ENCODE measurements at places on chromosomes 7 and 10.

DNA sequence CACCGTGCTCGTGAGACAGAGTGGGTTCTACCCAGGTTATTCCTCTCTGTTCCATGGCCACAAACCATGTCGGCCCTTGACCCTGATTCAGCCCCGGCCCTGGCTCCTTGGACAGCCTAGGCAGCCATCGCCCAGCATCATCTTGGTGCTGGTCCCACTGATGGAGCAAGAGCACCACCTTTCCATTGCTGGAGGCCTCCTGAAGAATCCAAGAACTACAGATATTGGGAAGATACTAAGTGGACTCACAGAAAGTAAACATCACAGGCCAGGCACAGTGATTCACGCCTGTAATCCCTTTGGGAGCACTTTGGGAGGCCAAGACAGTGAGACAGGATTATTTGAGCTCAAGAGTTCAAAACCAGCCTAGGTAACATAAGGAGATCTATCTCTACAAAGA is 125.1 kb downstream of the NT5C2 start:
- DNase-seq, result no peak

DNA sequence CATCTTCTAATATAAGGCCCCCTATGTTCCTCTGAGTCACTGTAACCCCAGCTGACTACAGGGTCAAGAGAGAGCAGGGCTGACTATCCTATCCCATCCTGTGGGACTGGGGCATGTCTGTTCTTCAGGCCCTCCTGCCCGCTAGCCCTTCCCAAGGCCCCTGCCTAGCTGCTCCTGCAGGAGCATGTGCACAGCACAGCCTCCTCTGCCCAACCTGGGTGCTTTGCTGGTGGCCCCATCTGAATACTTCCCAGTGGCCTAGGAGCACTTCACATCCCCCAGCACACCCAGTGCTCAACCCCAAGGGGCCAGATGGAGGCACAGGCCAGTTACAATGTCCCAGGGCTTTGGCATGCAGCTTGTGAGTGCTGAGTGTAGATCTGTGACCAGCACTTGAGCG is 37.3 kb downstream of the AGBL3 start:
- no peak for DNase-seq

DNA sequence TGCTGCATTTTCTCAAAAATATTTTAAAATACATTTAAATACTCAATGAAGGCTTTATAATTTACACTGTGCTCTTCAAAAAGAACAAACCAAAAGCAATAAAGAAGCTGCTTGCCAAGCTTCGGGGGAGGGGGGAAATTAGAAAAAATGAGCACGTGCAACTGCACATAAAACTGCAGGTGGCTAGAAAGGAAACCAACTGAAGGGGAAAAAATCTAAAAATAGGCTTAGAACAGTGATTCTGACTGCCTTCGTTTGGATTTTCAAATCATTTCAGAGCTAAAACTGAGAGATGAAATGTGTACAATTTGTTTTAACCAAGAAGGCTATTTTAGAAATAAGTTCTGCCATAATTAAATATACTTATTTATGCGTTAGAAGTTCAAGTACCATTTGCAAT is 61.4 kb downstream of the ABI1 start:
- no peak for DNase-seq

DNA sequence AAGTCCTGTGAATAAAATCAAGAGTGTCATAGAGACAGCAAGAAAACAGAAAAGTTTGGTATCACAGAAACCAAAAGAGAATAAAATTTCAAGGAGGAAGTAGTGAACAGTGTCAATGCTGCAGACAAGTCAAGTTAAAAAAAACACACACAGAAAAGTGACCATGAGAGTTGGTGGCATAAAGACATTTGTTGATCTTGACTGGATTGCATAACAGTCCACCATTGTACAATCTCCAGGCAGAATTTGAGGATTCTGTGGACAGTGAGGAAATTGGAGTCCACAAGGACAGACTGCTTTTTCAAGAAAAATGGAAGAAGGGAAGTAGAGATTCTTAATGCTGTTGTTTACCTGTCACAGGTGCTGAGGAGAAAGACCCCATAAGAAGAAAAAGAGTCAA is 412.5 kb downstream of the PLXDC2 start:
- DNase-seq, result no peak

DNA sequence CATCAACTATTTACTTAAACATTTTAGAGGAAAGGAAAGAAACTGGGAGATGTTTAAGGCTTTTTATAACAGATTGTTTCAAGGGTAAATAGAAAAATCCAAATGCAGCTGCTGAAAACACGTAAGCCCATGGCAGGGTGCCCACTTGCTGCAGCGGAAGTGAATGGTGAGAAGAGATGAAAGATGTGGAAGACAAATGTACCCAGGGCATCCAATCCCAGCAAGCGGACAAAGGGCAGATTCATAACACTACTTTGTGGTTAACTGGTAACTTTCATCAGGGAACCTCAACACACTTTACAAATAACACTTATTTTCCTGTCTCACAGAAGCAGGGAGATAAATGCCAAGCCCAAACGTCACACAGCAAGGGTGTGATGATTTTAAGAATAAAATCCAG is 358.4 kb downstream of the KCNMA1 start:
- no peak for DNase-seq

- no peak for DNase-seq
Observed at GRCh38 chr10:21602313-21602712, 68.3 kb downstream of the MLLT10 start.

DNA sequence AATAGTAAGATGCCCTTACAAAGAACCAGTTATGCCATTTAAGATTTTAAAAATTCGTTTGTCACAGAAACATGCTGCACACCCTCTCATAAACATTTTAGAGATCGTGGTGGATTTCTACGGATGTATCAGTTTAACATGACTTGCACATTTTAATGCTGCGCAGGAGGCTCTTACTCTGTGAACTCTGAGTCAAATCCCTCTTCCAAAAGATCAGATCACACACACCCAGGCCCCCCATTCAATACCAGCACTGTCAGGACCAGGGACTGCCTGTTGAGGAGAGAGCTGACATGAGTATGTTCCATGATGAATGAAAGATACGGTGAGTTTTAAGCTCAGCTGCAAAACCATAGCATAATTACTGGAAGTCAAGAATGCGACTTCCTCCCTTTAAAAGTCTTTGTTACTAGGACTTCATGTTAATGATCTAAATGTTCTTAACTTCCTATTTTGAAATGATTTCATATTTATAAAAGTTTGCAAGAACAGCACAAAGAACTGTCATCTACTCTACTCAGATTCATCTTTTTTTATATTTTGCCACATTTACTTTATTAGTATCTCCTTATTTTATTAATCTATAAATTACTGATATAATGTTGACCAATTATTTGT is 500.2 kb downstream of the GLRX3 start:
- no peak for DNase-seq

GRCh38 chr10:4704034-4704545 is 121.9 kb upstream of the AKR1E2 start:
- DNase-seq, result no peak

Measured in T-helper 9 cell (primary cell).